ENCODE measurements at places on chromosomes 6 and 20.

GRCh38 chr6:66051812-66052211 is 344.8 kb upstream of the EYS start:
- no peak for DNase-seq

DNA sequence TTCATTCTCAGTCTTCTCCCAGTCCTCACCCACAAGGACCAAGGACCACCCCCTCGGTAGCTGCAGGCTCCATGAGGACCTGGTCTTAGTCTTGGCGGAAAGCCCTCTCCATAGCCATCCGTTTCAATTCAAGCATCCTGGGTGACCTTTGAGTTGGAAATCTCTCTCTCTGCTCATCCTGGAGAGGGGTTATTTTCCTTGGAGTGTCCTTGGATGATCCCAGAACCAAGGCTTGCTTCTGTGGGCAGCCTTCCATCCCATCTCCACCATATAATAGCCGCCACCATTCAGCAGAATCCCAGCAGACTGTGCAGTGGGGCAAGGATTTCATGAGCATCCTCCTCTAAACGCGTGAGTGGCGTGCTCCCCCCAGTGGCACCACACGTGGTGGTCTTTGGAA is at the start of gene BPIFA2:
Gene BPIFA2, plus strand, starts transcription at position 301 of the 400 bp plus-strand sequence. CDS start 987 bp downstream, outside the sequence.
- DNase-seq = no peak

- no peak for DNase-seq
Measured at GRCh38 chr6:121612927-121613326, 177.5 kb downstream of the GJA1 start.

- DNase-seq = no peak
Measured at GRCh38 chr6:156795825-156796224, 18.6 kb downstream of the ARID1B start.

- DNase-seq = no peak
Measured at GRCh38 chr6:51273228-51273961, 454.7 kb downstream of the TFAP2B start.

- DNase-seq = no peak
Measured at GRCh38 chr6:115004982-115005381, 662.2 kb upstream of the HS3ST5 start.

Data from NCI-H187 (cell line).